ENCODE measurements at places on chromosomes 2 and 18.

- DNase-seq = no peak
Observed at GRCh38 chr2:16325016-16325975, 340.3 kb downstream of the CYRIA start.

GRCh38 chr2:56476509-56477071, 292.8 kb downstream of the CCDC85A start:
- DNase-seq = no peak

GRCh38 chr2:84830095-84830494, 50.8 kb downstream of the TRABD2A start:
- DNase-seq = peak; percentile 55

- no peak for DNase-seq
Observed at GRCh38 chr2:148917431-148917830, 42.4 kb downstream of the KIF5C start.

GRCh38 chr2:101249826-101250225, 2.9 kb upstream of the CNOT11 start:
- DNase-seq = no peak

DNA sequence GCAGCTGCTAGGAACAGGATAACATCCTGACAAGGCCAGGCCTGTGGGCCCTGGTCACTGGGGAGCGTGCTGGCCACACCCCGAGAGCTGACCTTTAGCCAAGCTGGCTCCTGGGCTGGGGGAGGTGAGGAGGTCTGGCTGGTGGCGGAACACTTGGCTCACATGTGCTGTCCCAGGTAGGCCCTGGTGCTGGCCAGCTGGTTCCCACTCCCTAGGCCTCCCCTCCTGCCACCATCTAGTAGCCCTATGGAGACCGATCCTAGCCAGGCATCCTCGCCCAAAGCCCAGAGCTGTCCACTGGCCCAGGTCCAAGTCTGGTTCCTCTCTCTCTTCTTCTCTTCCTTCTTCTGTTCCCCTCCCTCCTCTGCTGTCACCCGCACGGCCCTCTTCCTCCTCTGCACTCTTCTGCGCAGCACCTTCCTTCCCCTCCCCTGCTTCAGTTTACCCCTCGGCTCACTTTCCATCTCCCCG, 52.4 kb downstream of the TNS1 start:
- no peak for DNase-seq

DNA sequence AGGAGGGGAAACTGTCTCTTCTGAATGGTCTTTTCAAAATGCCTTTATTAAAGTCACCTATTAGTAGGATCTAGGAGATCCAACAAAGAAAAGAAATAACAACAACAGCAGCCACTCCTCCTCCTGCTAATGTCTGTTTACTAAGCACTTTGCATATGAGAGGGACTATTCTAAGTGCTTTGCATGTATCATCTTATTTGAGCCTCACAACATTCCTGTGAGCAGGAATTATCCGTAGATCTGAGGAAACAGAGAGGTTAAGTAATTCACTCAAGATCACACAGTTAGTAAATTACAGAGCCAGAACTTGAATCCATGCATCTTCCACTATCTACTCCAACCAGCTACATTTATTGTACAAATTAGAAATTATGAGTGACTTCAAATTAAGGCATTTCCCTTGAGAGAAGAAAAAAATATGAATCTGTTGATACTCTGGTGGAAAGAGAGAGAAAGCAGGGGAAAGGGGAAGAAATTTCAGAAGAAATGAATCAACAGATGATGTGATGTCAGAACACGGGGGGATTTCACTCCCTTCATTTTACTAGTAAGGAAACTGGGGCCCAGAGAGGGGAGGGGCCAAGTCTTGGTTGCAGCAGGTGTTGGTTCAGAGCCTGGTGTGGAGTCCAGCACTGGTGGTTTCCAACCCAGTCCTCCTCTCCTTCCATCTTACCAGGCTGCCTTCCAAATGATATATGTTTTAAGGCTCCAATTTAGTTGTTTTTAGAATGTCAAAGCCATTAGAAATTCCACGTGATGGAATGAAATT, 49.7 kb downstream of the TSN start:
- no peak for DNase-seq

- DNase-seq = no peak
Observed at GRCh38 chr2:44707945-44708660, 233.4 kb upstream of the SIX3 start.

GRCh38 chr2:195659982-195660890, 3.2 kb downstream of the SLC39A10 start:
- DNase-seq = peak; percentile 29

- DNase-seq = peak; percentile 5
Observed at GRCh38 chr2:76953733-76954347, 568.3 kb downstream of the LRRTM4 start.

GRCh38 chr2:2181493-2181892, 149.6 kb downstream of the MYT1L start:
- DNase-seq = no peak

GRCh38 chr2:844715-845114, 105.9 kb upstream of the SNTG2 start:
- DNase-seq = no peak

DNA sequence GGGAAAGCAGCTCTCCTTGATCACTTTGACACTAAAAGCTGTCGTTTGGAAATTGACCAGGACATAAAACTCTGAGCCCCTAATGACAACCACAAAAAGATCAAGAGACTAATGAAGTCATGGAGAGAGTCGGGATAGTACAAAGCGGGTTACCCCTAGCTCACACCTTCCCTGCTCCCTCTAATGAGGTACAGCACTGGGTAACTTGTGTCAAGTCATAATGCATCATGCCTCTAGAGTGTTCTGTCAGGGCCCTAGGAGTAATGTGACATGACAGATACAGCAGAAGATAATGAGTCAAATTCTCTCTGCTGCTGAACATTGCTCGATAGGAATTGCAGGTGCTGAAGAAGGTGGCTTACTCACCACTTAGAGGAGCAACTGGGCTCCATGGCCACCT, 130.7 kb downstream of the AQP4 start:
- no peak for DNase-seq

DNA sequence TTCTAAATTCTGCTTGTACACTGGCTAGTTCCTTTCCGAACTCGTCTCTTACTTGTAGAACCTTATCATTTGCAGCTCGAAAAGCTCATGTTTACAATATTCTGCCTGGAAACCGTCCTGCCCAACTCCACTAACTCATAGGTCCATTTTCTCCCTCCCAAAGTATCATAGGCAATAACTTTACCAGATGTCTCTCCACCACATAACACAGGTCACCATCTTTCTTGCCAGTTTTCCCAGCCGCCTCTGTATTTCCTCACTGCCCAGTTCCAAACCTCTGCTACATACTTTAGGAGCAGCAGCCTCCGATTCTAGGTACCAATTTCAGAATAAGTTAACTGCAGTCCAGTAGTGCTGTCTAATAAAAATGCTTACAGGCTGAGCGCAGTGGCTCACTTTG, 259.5 kb downstream of the GLI2 start:
- DNase-seq = no peak

- DNase-seq = no peak
Observed at GRCh38 chr2:153455861-153456260, 22.7 kb downstream of the RPRM start.

DNA sequence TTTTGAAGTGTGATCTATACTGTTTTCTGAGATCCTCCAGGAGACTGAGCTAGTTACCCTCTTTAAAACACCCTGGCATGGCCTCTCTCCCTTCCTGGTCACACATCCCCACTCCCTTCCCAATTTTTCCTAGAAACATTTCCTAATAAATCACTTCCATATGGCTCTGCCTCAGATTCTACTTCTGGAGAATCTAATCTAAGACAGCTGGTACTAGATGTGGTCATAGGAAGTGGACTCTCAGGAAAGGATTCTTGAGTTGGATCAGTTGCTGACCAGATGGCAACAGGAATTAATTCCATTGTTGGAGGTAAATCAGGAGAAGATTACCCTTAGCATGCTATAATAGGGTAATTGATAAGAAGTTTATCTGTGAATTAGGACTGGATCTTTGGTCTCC, 310.5 kb downstream of the SATB2 start:
- no peak for DNase-seq

- DNase-seq = no peak
Observed at GRCh38 chr2:207472343-207473048, 57.3 kb upstream of the CREB1 start.

DNA sequence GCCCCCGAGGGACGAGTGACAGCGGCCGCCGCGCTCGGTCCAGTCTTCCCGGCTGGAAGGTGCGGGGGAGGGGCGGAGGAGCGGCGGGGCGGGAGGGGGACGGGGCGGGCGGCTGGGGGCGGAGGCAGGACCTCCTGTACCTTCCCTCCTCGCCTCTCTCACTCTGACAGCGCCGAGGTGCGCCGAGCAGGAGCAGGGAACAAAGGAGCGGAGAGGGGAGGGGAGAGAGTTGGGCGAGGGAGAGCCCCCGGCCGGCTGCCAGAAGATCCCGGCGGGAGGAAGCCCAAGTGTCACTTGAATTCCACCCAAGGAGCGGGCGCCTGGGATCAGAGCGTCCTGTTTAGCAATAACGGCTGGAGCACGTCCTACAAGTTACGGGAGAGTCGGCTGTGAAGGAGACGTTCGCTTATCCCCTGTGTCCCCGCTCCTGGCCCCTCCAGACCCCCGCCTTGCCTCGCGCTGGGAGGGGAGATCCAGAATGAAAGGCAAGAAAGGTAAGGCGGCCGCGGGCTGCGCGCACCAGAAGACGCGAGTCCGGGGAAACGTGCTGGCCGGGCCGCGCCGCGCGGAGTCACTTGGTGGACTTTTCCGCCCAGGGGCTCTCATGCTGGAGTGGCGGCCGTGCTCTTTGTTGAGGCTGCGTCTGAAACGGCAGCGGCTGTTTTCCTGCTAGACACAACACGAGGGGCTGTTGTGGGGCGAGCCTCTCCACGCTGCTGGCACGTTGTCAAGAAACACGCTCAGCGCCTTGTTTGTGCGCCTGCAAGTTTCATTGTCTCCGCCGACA, at the start of gene TGIF1:
TSS of gene TGIF1 (plus strand) at position 161 of the 787 bp plus-strand sequence. CDS start at position 479, 318 bp downstream.
- peak; percentile 91 for DNase-seq

- no peak for DNase-seq
Observed at GRCh38 chr2:215493376-215493775, 57.5 kb upstream of the FN1 start.

DNA sequence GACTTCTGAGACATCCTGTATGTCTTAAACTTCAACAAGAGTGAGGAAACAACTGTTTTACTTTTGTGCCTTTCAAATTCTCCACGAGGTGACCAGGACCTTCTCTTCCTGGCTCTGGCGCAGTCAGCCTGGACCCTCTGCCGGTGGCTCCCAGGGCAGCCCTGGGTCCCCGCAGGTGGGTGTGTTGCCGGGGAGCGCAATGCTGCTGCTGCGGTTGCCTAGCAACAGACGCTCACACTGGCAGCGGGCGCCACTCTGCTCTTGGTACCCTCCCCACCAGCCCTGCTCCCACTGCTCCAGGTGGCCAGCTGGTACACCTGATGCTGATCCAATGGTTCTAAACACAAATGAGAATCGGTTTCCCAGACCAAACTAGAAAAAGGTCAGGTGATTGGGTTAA, 58.7 kb downstream of the GNAL start:
- DNase-seq = no peak

GRCh38 chr2:237524631-237525030, 37.6 kb downstream of the MLPH start:
- no peak for DNase-seq

DNA sequence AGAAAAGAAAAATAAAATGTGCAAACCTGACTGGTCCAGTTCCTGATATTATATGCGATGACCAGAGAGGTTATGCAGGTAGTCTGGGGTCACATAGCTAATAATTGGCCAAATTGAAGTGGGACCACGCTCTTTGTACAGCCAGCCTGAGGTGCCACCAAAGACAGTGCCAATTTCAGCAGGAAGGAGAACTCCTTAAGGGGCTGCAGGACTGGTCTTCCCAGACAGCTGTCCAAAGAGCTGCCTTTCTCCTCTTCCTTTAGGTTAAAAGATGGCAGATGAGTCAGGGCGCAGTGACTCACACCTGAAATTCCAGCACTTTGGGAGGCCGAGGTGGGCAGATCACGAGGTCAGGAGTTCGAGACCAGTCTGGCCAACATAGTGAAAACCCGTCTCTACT, 95.5 kb downstream of the ACKR3 start:
- no peak for DNase-seq

DNA sequence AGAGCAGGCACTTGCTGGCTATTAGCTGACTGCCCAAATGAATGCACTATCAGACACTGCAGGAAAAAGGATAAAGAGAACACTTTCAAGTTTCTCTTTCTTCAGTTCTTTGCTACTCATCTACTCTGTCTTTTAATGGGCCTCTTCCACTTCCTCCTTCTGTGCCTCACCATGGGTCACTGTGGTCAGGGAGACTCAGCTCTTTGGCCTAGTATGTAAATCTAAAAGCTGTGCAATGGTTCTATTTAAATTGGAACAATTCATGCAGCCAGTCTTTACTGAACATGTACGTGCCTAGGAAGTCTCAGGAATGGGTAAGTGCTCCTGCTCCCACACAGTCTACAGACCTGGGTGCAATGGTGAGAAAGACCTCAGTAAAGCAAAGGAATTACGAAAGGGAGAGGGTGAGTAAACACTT, 79.1 kb upstream of the DNMT3A start:
- no peak for DNase-seq

DNA sequence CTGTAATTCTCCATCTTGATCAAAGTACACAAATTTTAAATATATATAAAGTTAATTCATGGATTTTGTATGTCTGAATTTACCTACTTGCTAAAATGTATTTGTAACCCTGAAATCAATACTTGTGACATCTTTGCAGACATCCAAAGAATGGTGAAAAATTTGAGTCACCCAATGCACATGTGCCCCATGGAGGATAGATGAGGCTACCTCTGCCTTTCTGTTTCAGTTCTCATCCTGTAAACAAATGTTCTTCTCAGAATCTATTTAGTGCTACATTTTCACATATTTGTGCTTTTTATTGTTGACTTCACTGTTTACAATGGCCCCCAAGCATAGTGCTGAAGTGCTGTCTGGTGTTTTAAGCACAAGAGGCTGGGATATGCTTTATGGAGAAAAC, 171.5 kb downstream of the LRATD1 start:
- no peak for DNase-seq

DNA sequence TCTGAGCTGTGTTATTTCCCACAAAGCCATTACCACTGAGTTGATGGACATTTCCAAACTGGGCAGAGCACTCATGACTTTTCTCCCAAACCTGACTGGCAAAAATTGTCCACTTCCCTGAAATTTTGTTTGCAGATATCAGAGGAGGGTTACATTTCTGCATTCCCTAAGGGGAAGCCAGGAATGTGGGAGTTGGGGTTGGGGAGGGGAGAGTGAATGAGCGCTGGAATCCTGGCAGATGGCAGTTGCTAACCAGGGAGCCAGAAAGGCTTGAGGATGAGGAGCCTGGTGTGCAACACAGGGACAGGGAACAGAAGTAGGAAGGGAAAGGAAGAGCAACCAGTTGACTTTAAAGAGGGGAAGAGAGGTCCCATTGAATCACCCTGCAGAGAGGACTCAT, 14.0 kb upstream of the CCNYL1 start:
- DNase-seq = no peak

DNA sequence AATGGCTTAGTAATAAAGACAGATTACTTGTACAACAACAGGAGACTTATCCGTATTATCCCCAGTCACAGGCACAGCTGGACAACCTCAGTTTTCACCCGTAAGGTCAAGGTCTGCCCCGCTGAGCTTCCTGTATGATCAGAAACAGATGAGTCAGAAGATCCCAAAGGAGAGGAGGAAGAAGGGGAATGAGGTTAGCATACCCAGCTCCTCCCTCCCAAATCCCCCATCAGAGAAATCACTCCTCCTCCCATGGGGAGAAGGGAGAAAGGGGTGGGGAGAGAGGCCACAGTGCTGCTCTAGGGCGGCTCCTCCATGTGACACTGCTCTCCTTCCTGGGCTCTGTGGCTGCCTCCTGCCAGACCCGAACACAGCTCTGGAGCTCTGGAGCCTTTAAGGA, 53.8 kb upstream of the SPTBN1 start:
- DNase-seq = no peak

GRCh38 chr2:22076454-22076853, 952.7 kb downstream of the TDRD15 start:
- DNase-seq = no peak
